ENCODE measurements at places on chromosomes 4 and X.

GRCh38 chr4:154384012-154384411 lies 107.6 kb downstream of the DCHS2 start:
- DNase-seq = no peak

- DNase-seq = no peak
These were observed 297.3 kb downstream of the GUCY2F start for GRCh38 chrX:109184506-109185139.

DNA sequence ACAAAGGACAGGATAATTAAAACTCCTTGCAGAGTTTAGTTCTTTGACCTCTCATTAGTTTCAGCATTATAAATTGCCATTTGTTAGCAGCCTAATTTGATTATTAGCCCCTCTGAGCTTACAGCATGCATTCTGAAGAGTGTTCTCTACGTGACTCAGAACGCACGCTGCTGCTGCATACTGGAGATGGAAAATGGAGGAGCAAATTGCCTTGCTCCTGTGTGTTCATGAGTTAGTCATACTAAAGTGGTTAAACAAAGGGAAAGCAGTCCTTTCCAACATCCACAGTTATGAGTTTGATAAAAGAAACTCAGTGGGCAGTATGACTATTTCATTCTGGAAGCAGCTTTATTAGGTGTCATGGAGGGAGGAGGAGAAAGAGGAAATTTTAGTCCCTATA lies 922.5 kb downstream of the RPA4 start:
- no peak for DNase-seq

GRCh38 chrX:46549914-46550313 lies 4.7 kb upstream of the ZNF674 start:
- no peak for DNase-seq
